ENCODE measurements at places on chromosomes 2 and 18. TPM values are rescaled to one million over a fixed set of nuclear protein-coding genes. Genes with fewer than 3 reads are reported as not detected.

- no peak for DNase-seq
These were observed 202.5 kb downstream of the GLI2 start for GRCh38 chr2:120938045-120938771.

METTL4 gene
- 3.5 TPM for total RNA-seq

- no peak for DNase-seq
These were observed 94.3 kb upstream of the ITGB6 start for GRCh38 chr2:160294339-160294803.

DNA sequence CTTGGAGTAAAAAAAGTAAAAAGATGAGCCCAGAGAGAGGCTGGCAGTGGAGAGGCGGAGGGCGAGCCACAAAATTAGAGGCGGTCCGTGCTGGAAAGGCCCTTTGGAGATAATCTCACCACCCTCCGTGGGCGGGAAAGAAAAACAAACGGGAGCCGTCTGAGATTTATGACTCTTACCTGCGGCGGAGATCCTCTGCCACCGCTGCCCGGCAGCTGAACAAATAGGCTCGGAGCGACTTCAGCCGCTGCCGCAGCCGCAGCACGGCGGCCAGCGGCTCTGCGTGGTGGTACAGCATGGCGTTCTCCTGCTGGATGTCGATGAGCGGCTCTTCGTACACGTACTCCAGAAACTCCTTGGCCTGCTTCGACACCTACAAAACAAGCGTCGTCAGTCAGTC, 94.6 kb downstream of the PLEKHM3 start:
- DNase-seq = peak; percentile 83

GRCh38 chr2:18243816-18244215, 316.6 kb downstream of the RDH14 start:
- no peak for DNase-seq

GRCh38 chr2:241298673-241299072, 16.8 kb downstream of the HDLBP start:
- DNase-seq = no peak

GRCh38 chr2:217177720-217178119, 317.9 kb upstream of the TNP1 start:
- DNase-seq = no peak

ZNF804A gene
- total RNA-seq = 0.09 TPM

GRCh38 chr2:190545093-190545492, 10.6 kb upstream of the NEMP2 start:
- DNase-seq = no peak

CAPN14 gene
- 0.06 TPM for total RNA-seq

DNA sequence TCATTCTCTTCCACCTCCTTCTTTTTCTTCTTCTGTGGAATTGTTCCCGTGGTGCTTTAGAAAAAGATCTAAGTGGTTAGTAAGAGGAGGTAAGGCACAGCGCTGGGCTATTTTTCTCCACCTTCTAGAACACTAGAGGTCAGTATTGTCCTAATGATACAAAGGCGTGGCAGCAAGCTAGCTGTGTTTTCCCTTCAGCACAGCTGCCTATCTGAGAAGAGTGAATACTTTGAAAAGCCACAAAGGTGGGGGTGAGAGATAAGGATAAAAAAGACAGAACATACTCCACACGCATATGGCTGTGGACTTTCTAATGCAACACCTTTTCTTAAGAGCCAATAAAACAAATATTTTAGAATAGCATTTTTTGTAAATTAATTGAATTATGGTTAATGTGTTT, 2.1 kb downstream of the CNTNAP5 start:
- no peak for DNase-seq

- no peak for DNase-seq
These were observed 122.3 kb downstream of the HAUS1 start for GRCh38 chr18:46226461-46226860.

LYPD6 gene
- 2.7 TPM for total RNA-seq

- DNase-seq = no peak
These were observed 79.5 kb upstream of the YWHAQ start for GRCh38 chr2:9710311-9710710.

DNA sequence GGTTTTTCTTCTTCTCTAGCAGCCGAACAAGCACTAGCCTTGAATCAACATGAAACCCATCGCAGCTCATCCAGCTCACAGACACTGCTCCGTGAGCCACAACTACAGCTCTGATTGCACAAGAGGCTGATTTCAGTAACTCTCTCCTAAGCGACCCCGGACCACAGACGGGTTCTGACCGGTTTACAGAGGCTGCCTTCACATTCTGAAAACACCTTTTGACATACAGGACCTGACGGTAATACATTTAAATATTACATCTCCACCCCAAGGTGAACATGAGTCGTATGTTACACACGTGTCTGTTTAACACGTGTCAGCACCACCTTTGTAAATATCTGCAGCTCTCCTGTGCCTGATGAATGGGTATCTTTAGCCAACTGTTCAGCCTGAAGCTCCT, 120.7 kb downstream of the TMEM18 start:
- no peak for DNase-seq

Measured in pancreas (tissue), 10 donors.